HT1080 (cell line): ENCODE measurements at places on chromosomes 11 and 22. TPM values are rescaled to one million over a fixed set of nuclear protein-coding genes. Genes with fewer than 3 reads are reported as not detected.
A peak's percentile ranks its signal among the peaks of the same experiment; 100 is the strongest.

DNA sequence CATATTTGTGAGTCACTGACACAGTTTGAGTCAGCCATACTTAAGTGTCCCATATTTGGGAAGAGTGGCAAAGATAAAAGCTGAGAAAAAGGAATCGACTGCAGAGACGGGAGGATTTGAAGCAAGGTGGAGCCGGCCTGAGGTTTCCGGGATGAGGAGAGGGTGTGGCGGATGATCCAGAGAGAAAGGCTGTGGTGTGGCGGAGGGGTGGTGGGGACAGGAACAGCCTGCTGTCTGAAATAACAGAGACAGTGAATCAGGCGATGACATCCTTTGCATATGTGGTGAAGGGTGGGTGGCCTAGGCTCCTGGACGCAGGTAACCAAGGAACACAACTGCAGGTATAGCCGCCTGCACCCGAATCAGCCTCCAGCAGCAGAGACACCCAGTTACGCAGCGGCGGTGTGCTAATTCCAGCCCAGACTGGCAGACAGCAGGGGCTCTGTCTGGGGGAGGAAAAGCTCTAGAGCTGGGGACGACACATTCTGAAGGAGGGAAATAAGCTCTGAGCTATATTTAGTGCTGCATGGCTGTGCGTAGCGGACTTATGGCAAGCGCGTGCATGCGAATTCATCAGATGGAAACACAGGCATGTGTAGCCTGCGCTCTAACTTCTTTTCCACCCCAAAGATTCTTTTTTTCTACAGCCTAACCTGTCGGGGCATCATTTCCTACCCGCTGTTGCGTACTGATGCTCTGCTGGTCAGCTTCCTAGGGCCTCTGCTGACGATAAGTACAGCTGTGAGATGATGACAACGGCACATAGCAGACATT, 62.7 kb upstream of the BARX2 start:
- DNase-seq, result no peak

The APOA5 gene
- total RNA-seq, result 0.23 TPM in 1 of 2 replicates, not detected in the other

The TSPAN32 gene
- 0.05 and 0.30 TPM in 2 replicates for total RNA-seq

DNA sequence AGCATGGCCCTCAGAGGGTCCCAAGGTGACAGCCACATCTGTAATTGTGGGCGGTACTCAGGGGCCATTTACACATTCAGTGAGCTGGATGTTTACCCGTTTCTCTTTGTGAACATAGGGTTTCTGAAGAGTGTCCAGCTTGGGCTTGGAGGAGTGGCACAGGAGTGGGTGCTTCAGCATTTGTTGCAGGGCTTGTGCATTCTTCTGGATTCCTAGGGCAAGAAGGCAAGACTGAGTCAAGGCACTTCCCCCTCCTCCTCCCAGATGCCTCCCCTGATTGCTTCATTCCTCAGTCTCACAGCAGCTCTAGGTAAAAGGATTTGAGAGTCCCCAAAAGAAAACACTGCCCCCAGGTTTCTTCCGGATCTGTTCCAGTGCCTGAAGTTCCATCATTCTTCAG, 95.4 kb downstream of the RNF169 start:
- DNase-seq, result no peak

- DNase-seq, result no peak
Measured at GRCh38 chr22:44988671-44989070, 21.1 kb downstream of the PHF21B start.

The CD3G gene
- total RNA-seq, result not detected in 2 replicates

The SLC25A17 gene
- 32.3 and 34.4 TPM in 2 replicates for total RNA-seq

The HORMAD2 gene
- total RNA-seq, result not detected in 2 replicates

DNA sequence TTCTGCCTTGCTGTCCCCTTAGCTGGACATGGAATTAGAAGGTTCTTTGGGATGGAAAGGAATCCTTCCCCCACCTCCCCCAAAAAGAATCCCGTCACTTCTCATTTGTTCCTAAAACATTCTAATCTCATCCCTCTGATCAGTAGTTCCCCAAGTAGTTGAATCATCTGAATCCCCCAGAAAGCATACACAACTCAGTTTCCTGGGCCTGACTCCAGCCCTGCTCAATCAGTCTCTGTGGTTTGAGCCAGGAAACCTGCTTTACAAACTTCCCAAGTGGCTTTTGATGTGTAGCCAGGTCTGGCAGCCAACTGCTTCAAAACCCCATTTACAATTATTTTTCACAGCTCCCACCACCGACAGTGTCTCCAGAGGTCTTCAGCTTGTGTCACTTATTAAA, 20.2 kb downstream of the C22orf31 start:
- DNase-seq, result peak; percentile 75

The GAL gene
- not detected in 2 replicates for total RNA-seq

- no peak for DNase-seq
Measured at GRCh38 chr11:134468796-134469195, 56.8 kb upstream of the B3GAT1 start.

GRCh38 chr22:29477723-29478318, 2.2 kb upstream of the NEFH start:
- DNase-seq, result no peak
